ENCODE measurements at places on chromosomes 6 and 20.

GRCh38 chr20:32189123-32189410 is 18.5 kb downstream of the PLAGL2 start:
- DNase-seq = no peak

- DNase-seq = no peak
Observed at GRCh38 chr6:28335040-28335563, 846 bp downstream of the ZSCAN31 start.

- no peak for DNase-seq
Observed at GRCh38 chr6:44737829-44738528, 350.5 kb downstream of the CDC5L start.

GRCh38 chr6:24831771-24832716 is 33.3 kb upstream of the ARMH2 start:
- no peak for DNase-seq

DNA sequence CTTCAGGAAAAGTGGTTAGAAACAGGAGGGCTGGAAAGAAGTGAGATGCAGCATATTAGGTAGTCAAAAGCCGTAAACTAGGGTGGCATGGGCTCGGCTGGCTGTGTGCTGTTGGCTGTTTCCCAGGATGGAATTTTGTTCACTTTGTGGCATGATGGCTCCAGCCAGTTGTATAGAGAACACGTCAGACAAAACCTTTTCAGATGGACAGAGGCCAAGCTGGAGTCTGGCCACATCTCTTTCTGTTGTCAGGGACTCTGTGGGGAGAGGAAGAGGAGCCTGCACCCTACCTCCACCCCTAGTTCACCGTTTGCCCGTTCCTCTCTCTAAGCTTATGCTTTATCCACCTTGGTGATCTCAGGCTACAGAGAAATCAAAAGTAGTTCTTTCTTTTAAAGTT is 22.0 kb downstream of the C6orf89 start:
- DNase-seq = no peak

- DNase-seq = no peak
Observed at GRCh38 chr6:105786890-105787655, 299.1 kb upstream of the PRDM1 start.

DNA sequence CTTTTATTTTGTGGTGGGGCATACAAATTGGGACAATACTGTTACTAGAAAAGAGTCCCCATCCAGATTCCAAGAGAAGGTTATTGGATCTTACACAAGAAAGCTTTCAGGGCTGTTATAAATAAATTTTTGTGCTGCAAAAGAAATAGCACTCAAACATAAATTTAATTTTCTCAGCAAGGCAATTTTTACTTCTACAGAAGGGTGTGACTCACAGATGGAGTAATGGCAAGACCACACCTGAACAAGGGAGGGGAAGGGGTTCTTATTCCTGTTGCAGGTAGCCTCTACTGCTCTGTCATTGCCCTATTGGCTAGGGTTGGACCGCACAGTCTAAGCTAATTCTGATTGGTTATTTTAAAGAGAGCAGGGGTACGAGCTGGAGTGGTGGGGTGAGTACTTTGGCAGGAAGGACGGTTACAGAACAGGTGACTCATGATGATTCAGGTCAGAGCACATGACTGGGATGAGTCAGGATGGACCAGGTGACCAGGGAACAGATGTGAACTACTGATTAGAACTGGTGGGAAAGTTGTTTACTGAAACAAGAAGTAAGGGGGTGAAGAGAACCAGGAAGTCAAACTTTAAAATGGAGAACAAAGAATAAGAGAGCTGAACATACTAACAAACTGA is 41.1 kb downstream of the CNR1 start:
- DNase-seq = no peak

DNA sequence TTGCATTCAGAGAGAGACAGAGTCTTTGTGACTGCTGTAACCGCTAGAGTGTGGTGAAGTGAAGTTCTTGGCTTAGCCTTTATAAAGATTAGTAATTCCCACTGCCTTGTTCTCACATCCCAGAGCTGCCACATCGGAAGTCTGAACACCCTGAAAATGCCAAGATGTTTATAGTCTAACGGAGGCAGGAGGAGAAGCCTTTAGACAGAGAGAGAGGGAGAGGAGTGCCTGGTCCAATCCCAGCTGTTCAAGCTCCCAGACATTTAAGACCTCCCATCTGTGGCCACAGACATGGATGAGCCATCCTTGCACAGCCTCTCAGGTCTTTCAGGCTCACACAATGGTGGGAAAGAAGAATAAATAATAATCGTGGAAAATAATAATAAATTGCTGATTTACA is 1422.8 kb upstream of the EYS start:
- no peak for DNase-seq

- no peak for DNase-seq
Observed at GRCh38 chr6:140441256-140441655, 1066.8 kb upstream of the CITED2 start.

GRCh38 chr6:66897576-66897975 is 1190.5 kb upstream of the EYS start:
- DNase-seq = no peak

GRCh38 chr20:38231531-38232121 is 28.9 kb downstream of the KIAA1755 start:
- DNase-seq = no peak

- DNase-seq = no peak
Observed at GRCh38 chr20:62846166-62846890, 15.3 kb downstream of the TCFL5 start.

DNA sequence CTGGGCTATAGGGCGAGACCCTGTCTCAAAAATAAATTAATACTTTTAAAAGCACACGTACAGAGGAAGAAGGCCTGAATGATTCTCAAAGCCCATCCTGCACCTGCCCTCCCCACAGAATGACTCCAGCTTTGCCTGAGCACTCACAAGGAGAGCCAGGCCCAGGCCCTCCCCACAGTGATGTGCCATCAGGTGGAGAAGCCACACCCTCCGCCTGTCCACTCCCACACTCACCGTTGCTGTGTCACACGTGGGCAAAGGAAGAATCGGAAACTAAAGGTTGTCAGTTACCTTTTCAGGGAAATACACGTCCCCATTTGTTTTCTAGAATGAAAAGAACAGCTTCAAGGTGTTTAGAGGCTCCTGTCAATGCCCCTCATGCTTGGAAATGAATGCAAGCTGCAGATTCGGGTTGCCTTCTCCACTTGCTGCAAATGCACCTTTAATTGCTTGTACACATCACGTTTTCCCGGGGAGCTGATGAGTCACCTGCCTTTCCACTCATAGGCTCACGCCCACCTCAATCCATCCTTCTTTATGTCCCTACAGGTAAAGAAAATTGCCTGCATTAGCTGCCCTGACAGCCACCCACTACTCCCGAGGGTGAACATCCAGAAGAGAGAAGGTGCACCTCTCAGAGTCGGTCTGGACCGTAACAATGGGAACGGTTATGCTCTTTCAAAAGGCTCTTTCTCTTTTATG is 45.5 kb upstream of the AFDN start:
- DNase-seq = no peak

GRCh38 chr6:158752613-158753012 is 66.6 kb downstream of the EZR start:
- no peak for DNase-seq

DNA sequence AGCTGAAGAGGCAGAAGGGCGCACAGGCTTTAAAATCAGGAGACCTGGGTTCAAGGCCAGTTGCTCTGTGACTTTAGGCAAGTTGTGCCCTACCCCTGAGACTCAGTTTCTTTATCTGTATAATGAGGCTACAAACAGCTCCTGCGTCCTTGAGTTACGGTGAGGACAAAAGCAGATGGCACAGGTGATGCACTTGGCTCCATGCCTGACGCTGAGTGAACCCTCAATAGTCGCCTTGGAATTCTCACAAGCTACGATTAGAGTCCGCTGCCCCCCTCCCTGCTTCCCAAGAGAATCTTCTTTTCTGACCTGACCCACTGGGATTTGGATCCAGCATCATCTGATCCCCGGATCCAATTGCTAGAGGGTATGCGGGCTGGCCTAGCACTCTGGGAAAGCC is 6.4 kb downstream of the KCNG1 start:
- DNase-seq = no peak

- DNase-seq = no peak
Observed at GRCh38 chr6:165811512-165811911, 148.5 kb upstream of the PDE10A start.

DNA sequence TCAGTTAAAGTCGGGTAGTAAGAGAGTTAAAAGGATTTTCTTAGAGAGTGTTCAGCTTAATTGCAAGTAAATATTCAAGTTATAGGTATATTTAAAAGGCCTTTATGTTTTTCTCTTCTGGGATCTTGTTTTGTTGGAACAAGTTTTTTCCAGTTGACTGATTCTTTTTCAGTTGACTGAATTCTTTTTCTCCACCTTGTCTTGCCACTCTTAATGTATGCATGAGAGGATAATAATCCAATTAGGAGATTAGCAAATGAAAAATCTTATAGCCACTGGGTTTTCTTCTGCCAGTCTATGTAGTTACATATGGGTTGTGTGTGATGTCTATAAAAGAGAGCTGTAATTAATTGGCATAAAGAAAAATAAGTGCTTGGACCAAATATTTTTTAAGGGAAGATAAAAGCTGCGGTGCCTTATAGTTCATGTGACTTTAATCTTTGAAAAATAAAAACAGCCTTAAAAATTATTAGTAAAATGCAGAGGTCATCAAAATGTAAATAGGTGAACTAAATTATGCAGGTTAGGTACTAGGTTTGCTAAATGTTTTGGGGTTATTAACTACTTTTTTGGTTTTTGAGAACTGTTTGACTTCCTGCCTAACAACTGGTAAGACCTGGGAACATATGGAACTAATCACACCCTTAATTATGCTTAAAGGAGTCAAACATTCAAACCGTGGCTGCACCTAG is 367.2 kb downstream of the HTR1B start:
- no peak for DNase-seq

GRCh38 chr20:3011752-3012151 is 31.7 kb upstream of the GNRH2 start:
- DNase-seq = no peak

DNA sequence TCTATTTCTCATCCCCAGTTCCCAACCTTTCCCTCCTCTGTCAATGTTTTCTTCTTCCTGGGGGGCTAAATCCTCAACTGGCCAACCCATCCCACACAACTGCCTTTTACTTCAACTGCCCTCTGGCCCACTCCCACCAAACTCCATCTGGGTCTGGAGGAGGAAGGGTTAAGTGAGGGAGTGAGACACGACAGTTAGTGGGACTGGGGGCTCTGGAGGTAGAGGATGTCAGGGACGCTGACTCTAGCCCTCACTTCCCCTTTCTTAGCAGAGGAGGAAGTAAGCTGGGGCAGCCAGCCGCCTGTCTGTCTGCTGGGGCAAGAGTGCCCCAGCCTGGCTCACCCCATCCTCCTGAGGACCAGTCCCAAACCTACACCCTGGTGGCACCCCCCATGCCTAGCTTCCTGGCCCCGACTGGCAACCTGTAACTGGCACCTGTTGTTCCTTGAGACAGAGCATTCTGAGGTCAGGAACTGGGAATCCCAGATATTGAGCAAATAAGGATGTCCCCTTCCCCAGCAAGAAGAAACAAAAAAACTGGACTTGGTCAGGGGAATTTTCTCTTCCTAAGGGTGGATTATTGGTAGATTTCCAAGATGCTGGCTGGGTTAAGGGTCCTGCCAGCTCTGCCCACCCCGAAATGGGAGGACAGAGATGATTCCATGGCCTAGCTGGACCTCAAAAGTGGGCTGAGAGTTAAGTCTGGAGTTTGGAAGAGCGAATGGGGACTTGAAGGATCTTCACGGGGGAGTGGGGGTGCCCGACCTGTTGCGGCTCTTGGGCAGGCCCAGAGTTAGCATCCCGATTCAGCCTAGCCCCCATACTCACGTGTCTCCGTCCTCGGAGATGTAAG is 971 bp downstream of the NFKBIE start:
- no peak for DNase-seq

GRCh38 chr6:44243345-44243744 is 3.6 kb upstream of the HSP90AB1 start:
- DNase-seq = no peak

DNA sequence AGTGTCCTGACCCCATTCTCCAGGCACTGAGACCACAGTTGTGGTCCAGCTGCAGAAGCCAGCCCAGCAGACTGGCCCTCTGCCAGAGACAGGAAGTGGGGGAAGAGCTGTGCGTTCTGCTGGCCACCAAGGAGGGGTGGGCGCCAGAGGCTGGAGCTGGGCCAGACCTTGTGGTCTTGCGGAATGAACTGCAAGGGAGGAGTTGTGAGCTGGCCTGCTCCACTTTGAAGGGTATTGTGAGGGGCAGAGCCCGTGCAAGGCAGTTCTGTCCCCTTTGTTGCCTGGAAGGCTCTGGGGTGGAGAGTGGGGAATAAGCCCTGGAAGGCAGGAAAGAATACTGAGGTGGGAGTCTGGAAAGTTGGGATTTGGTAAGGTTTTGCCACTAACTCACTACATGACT is 3.6 kb upstream of the MDFI start:
- DNase-seq = no peak

DNA sequence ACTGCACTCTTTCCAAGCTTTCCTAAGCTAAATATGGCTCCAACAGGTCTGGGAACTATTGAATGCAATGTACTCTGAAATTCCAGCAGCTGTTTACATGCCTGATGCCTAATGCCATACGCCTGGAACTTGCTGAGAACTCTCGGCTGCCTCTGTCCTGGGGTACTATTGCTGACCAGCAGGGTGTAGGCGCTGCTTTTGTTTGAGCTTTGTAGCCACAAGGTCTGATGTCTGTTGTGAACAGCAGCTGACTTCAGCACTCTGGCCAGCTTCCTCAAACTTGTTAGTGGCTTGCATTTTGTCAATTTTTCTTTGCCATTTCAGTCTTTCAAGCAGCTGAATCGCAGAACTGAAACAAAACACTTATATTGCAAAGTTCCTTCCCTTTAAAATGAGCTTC is 26.7 kb downstream of the SAYSD1 start:
- DNase-seq = peak; percentile 7

- DNase-seq = no peak
Observed at GRCh38 chr20:8400486-8400885, 268.4 kb downstream of the PLCB1 start.

GRCh38 chr20:43949248-43949647 is 34.6 kb downstream of the TOX2 start:
- DNase-seq = no peak

DNA sequence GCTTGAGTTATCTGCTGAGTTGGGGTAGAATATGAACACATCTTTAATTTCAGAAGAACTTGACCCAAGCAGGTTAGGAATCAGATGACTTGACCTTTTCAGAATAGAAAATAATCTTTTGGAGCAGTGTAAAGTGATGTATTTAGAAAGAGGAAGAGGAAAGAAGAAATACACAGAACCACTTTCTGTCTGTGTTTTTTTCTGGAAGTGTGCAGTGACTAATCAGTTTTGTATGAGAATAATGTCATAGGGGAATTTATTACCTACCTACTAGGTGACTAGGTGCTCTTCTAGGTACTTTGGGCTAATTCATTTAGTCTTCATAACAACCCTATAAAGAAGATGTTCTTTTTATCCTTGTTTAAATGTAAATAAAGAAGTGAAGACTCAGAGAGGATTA is 3.0 kb downstream of the PPP1R14C start:
- DNase-seq = no peak

GRCh38 chr6:34170346-34170745 is 24.5 kb upstream of the GRM4 start:
- DNase-seq = no peak

Data from pulmonary artery endothelial cell (primary cell).